NCI-H187 treated with DMSO at 0.1 percent for 48 hours (cell line): ENCODE measurements at places on chromosomes 2 and 18.

GRCh38 chr2:233482616-233483015, 84.0 kb downstream of the USP40 start:
- DNase-seq = no peak

GRCh38 chr18:61946449-61946848, 53.6 kb upstream of the RNF152 start:
- DNase-seq = no peak

DNA sequence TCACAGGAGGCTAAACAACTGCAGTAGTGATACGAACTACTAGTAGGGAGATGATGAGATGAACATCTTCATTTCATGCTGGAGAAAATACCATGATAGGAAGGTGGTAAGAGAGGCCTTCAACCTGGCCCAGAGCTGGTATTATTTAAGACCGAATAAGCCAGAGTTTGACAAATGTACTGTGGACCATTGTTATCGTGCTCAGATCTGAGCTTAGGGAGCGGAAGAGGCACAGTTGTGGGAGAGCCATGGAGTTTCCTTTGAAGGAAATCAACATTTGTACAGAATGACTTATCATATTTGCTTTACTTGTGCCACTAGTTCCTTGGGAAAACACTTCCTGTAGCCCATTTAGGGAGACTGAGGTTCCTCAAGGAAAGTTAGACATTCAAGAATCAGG, 260.6 kb upstream of the TNP1 start:
- no peak for DNase-seq

DNA sequence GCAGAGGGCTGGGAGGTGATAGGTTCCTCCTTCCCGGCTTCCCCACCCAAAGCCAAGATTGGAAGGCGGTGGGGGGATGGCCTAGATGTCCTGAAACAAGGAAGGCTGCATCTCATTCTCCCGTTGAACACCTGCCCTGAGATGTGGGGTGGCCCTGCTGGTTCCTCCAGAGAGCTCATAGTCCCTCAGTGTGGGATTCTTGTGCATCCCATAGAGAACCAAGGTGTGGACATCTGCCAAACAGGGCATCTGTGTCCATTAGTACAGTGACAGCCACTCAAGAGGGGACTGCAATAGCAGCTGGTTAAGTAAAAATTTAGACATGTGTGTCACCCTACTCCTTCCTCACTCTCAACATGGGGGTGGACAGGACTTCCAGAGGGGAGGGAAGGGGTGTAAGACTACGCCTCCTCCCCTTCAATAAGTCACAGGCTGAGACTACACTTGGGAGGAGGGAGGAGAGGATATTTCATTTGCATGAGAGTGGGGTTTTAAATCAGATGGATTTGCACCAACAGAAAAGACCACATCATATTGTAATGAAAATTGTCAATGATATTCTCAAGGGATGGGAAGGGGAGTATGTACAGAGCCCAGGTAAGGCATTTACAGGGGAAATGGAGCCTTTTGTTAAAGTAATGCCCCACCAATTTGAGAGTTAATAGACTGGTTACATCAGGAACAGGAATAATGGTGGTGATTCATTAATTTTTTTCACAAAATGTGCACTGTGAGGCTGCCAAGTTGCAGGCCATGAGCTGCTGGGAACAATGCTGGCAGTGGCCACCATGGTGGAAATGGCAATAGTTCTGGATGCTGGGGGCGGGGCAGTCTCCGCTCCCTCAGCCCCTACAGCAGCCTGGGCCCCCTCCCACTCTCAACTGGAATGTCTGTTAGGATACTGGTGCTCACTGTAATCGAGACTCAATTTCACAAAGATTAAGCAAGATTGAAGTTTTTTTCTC, 80.6 kb downstream of the TEX51 start:
- DNase-seq = no peak

DNA sequence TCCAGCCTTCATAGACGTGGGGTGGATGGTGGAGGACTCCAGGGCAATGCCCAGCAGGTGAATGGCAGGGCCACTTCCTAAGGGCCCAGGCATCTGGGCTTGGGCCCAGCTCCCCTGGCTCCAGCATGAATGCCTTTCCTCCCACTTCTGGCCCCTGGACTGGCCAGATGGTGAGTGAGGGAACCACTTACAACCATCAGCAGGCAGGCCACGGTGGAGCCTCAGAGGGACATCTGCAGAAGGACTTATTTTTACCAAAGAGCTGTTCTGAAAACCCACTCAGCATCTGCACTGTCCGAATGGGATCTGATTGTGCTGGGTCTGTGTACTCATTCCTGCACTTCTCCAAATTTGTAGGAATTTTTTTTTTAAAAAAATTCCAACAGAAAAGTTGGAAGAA, 69.6 kb downstream of the SNTG2 start:
- no peak for DNase-seq

- peak; percentile 65 for DNase-seq
Observed at GRCh38 chr2:54638774-54639187, 84.7 kb upstream of the EML6 start.

DNA sequence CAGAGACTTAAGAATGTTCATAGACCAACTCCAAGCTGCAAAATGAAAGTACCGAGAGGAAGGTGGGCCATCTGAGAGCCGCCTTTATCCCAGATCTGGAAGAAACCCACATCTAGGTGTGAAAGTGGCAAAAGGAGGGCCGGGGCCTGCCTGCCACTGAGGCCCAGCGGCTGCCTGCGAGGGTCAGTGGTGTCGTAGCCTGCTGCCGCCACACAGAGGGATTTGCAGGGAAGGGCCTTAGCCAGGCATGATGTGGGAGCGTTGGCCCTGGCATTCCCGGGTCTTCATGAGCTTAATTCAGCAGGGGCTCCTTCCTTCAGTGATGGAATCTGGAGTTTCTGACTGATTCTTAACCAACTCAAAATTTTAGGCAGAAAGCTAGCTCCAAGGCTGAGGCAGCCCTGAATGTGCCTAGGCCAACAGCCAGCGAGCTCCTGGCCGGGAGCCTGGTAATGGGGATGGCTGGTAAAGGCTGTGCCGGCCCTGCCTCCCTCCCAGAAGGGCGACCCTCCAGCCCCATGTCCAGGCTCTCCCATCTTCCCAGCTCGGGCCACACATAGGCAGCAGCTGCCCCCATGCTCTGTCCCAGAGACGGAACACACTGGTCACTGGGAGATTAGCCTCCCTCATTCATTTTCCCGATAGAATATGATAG, 230.1 kb downstream of the AGAP1 start:
- no peak for DNase-seq

DNA sequence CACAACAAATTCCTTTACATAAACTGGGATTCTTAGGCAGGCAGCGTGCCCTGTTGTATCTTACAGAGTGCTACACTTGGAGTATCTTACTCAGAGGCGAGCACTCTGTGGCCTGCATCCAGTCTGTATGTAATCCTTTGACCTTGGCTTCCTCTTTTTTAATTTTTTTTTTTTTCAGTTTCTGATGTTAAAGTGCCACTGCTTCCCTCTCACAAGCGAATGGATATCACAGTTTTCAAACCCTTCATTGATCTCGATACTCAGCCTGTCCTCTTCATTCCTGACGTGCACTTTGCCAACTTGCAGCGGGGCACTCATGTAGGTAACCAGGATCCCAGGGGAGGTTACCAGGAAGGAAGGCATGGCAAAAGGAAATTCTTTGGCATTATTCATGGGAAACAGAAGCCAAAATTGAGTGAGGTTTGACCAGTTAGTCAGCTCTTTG, 40.4 kb downstream of the GRHL1 start:
- no peak for DNase-seq

DNA sequence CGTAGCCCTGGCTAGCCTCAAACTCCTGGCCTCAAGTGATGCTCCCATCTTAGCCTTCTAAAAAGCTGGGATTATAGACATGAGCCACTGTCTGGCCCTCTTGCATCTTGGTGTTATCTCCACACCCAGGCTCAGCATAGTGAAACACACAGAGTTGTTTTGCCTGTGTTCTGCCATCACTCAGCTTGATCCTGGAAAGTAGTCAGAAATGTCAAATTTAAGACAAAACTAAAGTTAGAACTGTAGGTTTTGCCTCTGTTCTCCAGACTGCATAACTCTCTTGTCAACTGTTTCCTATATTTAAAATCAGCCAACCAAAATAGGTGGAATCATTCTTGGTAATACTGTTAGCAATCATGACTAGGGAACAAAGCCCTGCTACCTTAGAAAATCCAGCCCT, 72.1 kb upstream of the GULP1 start:
- no peak for DNase-seq

DNA sequence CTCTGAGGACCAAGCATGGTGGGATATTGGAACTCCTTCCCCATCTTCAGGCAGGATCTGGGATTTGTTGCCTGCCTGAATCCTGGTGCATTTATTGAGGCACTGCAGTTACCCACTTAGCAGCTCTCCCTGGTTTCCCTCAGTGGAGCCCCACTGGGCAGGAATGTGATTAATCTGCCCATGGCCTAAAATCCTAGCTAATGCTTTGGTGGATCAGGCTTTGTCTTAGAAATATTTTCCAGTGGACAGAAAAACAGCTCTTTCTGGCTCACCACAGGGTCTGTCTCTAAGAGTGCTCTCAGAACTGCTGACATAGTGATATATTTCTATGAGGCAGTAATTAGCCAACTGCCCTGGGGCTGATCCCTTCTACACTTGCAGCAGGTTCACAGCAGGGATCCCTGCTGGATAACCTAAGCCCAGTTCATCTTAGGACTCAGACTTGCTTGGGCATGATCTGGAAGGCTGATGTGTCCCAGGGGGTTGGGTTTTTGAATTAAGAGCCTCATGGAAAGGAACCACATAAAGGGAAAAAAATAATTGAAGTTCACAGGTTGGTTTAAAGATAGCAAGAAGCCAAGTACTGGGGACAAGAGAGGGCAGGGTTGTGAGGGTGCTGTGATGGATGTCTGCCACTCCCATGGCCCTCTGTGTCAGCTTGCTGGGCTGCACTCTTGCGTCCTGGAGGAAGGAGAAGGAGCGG, 44.3 kb upstream of the ZDBF2 start:
- DNase-seq = peak; percentile 87

GRCh38 chr2:47034973-47035609, 119.5 kb upstream of the MCFD2 start:
- no peak for DNase-seq

- no peak for DNase-seq
Observed at GRCh38 chr2:97354576-97354975, 235.1 kb downstream of the ANKRD36B start.

- DNase-seq = no peak
Observed at GRCh38 chr2:8855010-8855409, 17.6 kb upstream of the KIDINS220 start.

DNA sequence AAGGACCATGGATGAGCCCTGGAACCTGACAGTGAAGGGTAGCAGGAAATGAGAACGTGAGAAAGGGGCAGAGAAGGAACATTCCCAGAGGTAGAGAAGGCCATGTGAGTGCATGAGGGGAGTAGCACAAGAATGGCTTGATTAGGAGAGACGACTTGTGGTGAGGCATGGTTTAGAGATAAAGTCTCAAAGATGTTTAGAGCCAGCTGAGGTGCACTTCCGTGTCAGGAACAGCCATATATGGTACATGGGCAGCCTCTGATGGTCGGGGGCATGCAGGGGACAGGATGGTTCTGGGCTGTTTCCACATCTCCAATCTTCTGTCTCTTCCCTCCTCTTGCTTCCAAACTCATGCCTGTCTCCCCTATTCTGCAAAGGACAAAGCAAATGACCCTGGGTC, 28.8 kb upstream of the EFEMP1 start:
- DNase-seq = no peak
